Esophagus squamous epithelium (tissue), 5 donors: ENCODE measurements at places on chromosomes 5 and 9.

GRCh38 chr9:126456441-126457174, 130.0 kb downstream of the MVB12B start:
- no peak for DNase-seq

DNA sequence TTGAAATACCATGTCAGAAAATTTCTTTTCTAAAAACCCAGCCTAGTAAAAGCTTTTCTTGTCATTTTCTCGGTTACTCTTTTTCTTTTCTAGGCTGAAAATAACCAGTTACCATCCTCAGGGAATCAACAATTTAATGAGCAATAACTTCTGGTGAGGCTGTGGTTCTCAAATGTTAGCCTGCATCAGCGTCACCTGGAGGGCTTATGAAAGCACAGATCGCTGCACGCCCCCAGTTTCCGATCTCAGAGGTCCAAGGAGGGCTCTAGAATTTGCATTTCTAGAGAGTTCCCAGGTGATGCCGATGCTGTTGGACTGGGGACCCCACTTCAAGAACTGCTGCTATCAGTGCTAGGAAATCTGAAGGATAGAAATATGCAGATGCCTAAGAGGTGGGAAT, 28.9 kb upstream of the TLE1 start:
- DNase-seq: no peak

DNA sequence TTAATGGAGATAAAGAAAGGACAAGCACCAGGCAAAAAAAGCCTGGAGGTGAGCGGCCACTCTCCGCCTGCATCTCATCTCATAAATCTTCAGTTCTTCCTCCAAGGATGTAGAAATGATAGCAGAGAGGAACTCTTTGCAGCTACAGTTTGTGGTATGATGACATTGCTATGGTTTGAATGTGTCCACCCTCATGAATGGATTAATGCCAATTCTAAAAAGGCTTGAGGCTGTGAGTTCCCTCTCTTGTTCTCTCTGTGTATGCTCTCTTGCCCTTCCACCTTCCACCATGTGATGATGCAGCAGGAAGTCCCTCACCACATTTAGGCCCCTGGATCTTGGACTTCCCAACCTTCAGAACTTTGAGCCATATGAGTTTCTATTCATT, 126.4 kb downstream of the SPOCK1 start:
- no peak for DNase-seq

GRCh38 chr5:141565826-141566570, 52.8 kb downstream of the DIAPH1 start:
- no peak for DNase-seq

DNA sequence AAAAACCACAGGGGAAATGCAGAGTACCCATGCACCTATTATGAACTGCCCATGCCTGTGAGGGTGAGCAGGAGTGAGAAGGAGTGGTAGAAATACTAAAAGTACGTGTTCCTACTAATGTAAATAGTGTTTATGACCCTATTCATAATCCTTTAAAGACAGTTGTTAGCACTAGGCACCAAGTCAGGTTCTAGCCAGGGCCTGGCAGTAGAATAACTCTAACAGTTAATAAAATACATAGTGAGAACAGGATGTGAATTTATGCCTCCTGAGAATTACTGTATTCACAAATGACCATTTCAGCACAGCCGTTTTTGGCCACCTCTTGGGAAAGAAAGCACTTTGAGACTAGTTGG, 103.2 kb upstream of the TARS1 start:
- DNase-seq: no peak

DNA sequence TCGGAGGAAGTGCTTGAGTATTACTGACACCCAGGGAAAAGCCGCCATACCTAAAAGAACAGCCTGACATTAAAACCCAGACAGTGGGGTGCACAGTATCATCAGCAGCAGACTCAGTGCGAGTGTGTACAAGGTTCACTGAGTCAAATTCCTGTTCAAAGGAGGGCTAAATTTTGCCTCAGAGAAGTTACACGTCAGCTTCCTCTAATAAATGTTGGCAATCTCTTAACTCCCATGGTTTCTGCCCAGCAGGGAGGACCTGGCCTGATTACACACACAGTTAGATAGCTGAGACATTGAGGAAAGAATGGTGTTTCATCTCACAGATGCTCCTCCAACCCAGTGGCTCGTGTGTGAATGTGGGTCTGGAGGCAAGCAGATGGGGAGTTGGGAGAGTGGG, 38.2 kb downstream of the NIPSNAP3B start:
- DNase-seq: no peak

DNA sequence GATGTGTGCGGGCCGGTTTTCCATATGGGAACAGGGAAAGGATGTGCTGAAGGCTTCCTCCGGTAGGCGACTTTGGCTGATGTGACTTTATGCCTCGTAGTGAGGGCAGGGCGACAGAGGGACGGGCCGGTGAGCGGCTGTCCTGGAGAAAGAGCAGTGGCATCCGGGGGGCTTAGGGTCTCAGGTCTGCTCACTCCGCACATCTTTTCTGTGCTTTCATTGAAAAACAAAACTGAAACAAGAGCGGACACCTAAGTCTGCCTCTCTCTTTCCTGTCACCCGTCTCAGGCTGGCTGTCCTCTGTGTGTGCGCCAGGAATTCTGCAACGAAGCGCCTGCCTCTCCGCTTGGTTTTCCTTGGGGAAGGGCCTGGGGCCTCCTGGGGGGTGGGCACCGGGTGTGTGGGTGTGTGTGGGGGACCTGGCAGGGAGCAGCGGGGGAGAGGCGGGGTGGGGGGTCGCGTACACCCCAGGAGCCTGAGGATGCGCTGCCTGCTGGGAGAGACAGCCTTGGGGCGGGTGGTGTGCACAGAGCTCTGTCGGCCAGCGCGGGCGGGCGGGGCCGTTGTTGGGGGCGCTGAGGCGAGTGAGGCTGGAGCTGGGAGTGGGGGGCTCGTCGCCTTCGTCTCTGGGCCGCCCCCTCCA, 580 bp upstream of the PRRX2 start:
- DNase-seq: no peak

- no peak for DNase-seq
Measured at GRCh38 chr5:21918451-21918850, 934.7 kb downstream of the CDH12 start.
